NCI-H1436 treated with DMSO at 0.1 percent for 48 hours (cell line): ENCODE measurements at places on chromosomes 3 and 15.

- no peak for DNase-seq
Measured at GRCh38 chr3:71984843-71985613, 200.1 kb upstream of the PROK2 start.

DNA sequence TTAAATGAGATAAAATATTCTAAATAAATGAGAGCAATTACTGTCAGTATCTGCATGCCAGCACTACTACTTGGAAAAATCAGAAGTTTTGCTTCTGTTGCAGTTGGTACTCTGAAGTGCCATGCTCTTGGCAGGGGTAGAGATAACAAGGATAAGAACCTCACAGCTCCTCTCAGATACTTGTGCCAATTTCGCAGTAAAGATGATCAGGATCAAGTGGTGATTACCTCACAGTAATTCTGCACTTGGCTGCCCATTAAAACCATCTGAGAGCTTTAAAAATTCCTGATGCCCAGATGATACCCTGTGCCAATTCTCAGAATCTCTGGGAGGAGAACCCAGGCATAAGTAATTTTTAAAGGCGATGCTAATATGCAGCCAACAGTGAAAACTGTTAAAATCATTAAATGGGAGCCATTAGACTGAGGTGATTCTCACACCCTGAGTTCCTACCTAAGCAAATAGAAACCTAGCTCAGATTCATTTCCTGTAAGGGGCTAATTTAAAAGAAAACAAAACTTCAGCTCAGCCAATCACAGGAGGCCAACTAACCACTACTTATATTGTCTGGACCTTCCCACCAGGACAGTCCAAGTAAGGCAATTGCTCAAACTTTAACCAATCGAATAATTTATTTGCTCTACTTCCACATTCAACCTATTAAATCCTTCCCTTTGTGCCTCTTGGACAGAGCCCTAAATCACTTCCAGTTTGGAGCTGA is 171.2 kb downstream of the KCNMB2 start:
- DNase-seq: no peak

- DNase-seq: no peak
Measured at GRCh38 chr3:71258526-71258925, 325.0 kb downstream of the FOXP1 start.

- DNase-seq: no peak
Measured at GRCh38 chr3:48187579-48188265, 495 bp downstream of the CDC25A start.

- no peak for DNase-seq
Measured at GRCh38 chr15:91946581-91947292, 93.2 kb downstream of the SLCO3A1 start.
